B cell (primary cell): ENCODE measurements at places on chromosomes 13 and 19. TPM values are rescaled to one million over a fixed set of nuclear protein-coding genes. Genes with fewer than 3 reads are reported as not detected.
A peak's percentile ranks its signal among the peaks of the same experiment; 100 is the strongest.

GRCh38 chr13:49616676-49617065 is 11.6 kb upstream of the ARL11 start:
- DNase-seq = no peak
- H3K4me3 ChIP-seq = no peak overlapping the region
- no peaks in the 10 kb centered on the region for H3K27me3 ChIP-seq

Gene DNAJC15
- 13.5 and 15.2 TPM in 2 replicates for total RNA-seq

- no peak within 1 kb of the TSS for H3K27ac ChIP-seq
- H3K4me3 ChIP-seq = no peak within 1 kb of the TSS
- H3K4me1 ChIP-seq = no peaks in the 10 kb centered on the region
- H3K27me3 ChIP-seq = no peaks in the 10 kb centered on the region
- H3K36me3 ChIP-seq = no peaks in the 10 kb centered on the region
- no peak for DNase-seq
Measured at GRCh38 chr19:54803410-54803809, at the start of gene KIR2DL4. Gene KIR2DL4, plus strand, starts transcription at chr19:54803610. Its CDS starts 42 bp downstream, at chr19:54803652.

GRCh38 chr13:85512421-85512820 is 286.8 kb downstream of the SLITRK6 start:
- no peak overlapping the region for H3K4me3 ChIP-seq
- no peaks in the 10 kb centered on the region for H3K27me3 ChIP-seq
- DNase-seq = no peak
- no peaks in the 10 kb centered on the region for H3K4me1 ChIP-seq

GRCh38 chr19:15111758-15112157 is 4.6 kb downstream of the SYDE1 start:
- H3K4me1 ChIP-seq = peaks cover 13% of the 10 kb centered on the region
- no peak overlapping the region for H3K4me3 ChIP-seq
- no peak overlapping the region for H3K27ac ChIP-seq
- DNase-seq = no peak
- H3K27me3 ChIP-seq = peaks cover 6% of the 10 kb centered on the region

Gene RELB
- total RNA-seq = 106 and 111 TPM in 2 replicates

DNA sequence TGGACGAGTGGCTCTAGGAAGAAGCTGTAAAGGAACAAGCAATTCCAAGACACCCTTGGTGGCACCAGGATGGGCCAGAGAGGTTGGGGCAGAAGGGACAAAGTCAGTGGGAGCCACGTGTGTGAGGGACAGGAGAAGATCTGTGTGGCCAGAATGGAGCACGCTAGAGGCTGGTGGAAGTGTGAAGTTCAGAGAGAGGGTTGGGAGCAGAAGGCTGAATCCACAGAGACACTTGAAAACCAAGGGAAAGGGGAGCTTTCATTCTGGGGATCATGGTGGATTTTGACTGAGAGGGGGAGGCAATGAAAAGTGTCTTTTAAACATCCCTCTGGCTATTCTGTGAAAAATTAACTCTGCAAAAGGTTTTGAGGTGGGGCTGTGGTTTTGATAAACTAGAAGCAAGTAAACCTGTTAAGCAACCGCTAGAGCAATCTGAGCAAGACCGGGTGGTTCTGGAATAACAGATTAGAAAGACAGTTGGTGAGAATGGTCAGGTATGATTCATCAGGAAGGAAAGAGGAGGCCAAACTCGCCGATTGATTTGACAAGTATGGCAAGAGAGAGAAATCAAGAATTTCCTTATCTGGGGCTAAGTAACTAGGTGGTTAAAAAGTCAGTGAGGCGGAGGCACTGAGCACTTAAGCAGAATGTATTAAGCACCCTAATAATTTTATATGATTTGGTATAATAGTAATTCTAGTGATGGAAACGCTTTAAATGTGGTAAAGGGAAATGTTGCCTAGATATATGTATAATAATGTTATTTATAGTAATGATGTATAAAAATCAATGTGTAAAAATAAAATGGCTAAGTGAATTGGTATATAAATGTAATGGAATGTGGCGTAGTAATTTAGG is 140.0 kb downstream of the MYO16 start:
- H3K27ac ChIP-seq = no peak overlapping the region
- H3K4me1 ChIP-seq = no peaks in the 10 kb centered on the region
- H3K4me3 ChIP-seq = no peak overlapping the region
- H3K27me3 ChIP-seq = no peaks in the 10 kb centered on the region
- H3K36me3 ChIP-seq = no peaks in the 10 kb centered on the region

Gene PBX4
- total RNA-seq = 11.7 and 11.8 TPM in 2 replicates

DNA sequence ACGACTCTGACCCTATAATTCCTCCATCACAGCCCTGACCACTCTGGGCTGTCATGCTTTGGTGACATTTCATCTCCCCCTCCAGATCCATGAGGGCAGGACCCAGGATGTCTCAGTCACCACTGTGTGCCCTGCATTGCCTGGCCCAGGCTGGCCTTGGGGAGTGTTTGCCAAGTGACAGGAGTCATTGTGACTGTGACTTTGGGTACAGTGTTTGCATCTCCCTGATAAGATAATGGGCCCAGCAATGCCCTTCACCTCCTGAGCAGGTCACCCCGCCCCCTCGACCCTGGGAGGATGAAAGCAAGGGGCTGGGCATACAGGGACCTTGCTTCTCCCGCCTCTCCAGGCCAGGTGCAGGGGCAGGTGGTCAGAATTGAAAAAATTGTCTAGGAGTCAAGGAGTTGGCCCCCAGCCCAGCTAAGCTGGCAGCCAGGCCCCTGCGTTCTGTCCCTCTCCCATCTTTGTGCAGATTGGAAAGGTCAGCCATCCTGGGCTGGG is 5.9 kb upstream of the ATP4A start:
- no peaks in the 10 kb centered on the region for H3K4me1 ChIP-seq
- no peaks in the 10 kb centered on the region for H3K36me3 ChIP-seq
- DNase-seq = no peak
- H3K4me3 ChIP-seq = no peak overlapping the region

GRCh38 chr13:54433493-54434206 is 1405.0 kb downstream of the OLFM4 start:
- H3K4me3 ChIP-seq = no peak overlapping the region
- no peak for DNase-seq
- no peaks in the 10 kb centered on the region for H3K36me3 ChIP-seq
- H3K27ac ChIP-seq = no peak overlapping the region
- no peaks in the 10 kb centered on the region for H3K4me1 ChIP-seq

- H3K27ac ChIP-seq = peak overlapping the region; percentile 40
- peaks cover 31% of the 10 kb centered on the region for H3K4me1 ChIP-seq
- no peaks in the 10 kb centered on the region for H3K27me3 ChIP-seq
Measured at GRCh38 chr13:28031896-28032288, 43.4 kb upstream of the URAD start.

DNA sequence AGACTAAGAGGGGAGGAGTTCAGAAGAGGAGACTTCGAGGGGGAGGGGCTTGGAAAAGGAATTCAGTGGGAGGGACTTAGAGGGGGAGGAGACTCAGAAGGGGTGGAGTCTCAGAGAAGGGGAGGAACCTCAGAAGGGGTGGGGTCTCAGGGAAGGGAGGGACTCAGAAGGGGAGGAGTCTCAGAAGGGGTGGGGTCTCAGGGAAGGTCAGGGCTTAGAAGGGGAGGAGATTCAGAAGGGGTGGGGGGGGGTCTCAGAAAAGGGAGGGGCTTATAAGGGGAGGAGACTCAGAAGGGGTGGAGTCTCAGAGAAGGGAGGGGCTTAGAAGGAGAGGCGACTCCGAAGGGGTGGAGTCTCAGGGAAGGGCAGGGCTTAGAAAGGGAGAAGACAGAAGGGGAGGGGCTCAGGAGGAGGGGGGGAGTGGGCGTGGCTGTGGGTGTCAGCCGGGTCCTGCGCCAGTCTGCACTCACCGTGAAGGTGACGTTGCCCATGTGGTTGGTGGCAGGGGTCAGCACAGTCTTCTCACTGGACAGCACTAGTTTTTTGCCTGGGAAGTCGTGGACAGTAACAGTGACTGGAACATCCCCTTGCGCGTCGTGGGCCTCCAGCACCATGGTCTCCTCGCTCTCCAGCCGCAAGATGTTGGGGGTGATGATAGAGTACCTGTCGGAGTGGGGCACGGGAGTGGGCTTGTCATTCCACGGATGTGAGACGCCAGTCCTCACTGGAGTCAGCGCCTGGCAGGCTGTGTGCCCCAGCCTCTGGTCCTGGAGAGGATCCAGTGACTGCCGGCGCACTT is 1.5 kb downstream of the C3 start:
- H3K4me3 ChIP-seq = no peak overlapping the region
- H3K27ac ChIP-seq = no peak overlapping the region
- no peaks in the 10 kb centered on the region for H3K36me3 ChIP-seq
- DNase-seq = peak; percentile 44
- H3K4me1 ChIP-seq = peaks cover 35% of the 10 kb centered on the region

DNA sequence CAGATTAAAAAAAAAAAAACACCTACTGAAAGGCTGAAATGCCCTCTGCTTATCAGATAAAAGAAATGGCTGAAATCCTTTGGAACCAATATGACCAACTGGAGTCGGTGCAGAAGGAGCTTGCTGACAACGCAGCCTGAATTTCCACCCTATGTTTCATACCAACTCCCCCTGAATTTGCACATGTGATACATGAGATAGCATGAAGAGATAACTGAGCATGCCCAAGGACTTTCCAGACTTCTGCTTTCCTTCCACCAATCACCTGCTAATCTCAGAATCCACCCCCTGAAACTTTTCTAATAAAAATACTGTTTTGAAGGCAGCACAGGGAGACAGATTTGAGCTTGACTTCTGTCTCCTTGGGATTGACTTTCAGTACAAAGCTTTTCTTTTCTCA is 32.2 kb upstream of the WDFY2 start:
- H3K27ac ChIP-seq = no peak overlapping the region
- no peak overlapping the region for H3K4me3 ChIP-seq
- peaks cover 5% of the 10 kb centered on the region for H3K4me1 ChIP-seq
- H3K36me3 ChIP-seq = no peaks in the 10 kb centered on the region
- peak; percentile 34 for DNase-seq
- no peaks in the 10 kb centered on the region for H3K27me3 ChIP-seq

DNA sequence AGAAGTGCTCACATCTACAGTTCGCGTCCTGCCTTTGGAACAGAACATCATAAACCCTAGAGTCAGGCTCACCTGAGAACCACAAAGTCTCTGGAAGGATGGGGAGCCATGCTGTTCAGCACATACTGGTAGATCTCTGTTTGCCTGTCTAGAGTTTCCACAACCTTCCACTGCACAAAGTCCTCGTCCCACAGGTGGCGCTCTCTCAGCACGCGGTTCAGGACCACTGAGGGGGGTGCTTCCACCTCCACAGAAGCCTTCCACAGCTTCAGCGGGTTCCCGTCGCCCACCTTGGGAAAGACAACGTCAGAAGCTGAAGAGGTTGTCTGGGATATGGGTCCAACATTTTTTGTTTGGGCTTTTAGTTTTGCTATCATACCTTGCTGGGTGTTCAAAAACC is 93.6 kb downstream of the KL start:
- no peak overlapping the region for H3K4me3 ChIP-seq
- no peak overlapping the region for H3K27ac ChIP-seq
- H3K36me3 ChIP-seq = no peaks in the 10 kb centered on the region

GRCh38 chr13:112964971-112965492 is 4.0 kb upstream of the MCF2L start:
- no peak overlapping the region for H3K4me3 ChIP-seq
- H3K4me1 ChIP-seq = peaks cover 13% of the 10 kb centered on the region
- H3K27me3 ChIP-seq = no peaks in the 10 kb centered on the region
- no peak overlapping the region for H3K27ac ChIP-seq
- DNase-seq = no peak

- H3K27me3 ChIP-seq = no peaks in the 10 kb centered on the region
- no peaks in the 10 kb centered on the region for H3K4me1 ChIP-seq
- H3K36me3 ChIP-seq = no peaks in the 10 kb centered on the region
- no peak overlapping the region for H3K4me3 ChIP-seq
- H3K27ac ChIP-seq = no peak overlapping the region
Measured at GRCh38 chr13:25980255-25980654, 71.6 kb downstream of the SHISA2 start.

Gene CXCL17
- not detected in 2 replicates for total RNA-seq

Gene WDR88
- total RNA-seq = 0.47 and 0.51 TPM in 2 replicates

DNA sequence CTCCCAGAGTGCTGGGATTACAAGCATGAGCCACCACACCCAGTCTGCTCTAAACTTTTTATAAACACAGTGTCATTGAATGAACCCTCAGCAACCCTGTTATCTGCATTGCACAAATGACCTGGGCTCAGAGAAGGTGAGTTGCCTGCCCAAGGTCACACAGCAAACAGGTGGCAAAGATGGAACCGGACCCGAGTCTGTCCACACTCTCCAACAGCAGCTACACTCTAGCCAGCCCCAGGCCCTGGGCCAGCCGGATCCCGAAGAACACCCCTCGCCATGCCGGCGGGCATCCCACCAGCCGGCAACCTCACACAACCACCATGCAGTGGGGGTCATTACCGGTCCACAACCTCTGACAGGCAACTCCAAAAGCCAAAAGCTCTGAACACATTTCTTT is 14.5 kb downstream of the ERCC2 start:
- no peaks in the 10 kb centered on the region for H3K4me1 ChIP-seq
- H3K4me3 ChIP-seq = no peak overlapping the region
- H3K36me3 ChIP-seq = peaks cover 1% of the 10 kb centered on the region

Gene TNFSF13B
- 4.5 and 4.7 TPM in 2 replicates for total RNA-seq

DNA sequence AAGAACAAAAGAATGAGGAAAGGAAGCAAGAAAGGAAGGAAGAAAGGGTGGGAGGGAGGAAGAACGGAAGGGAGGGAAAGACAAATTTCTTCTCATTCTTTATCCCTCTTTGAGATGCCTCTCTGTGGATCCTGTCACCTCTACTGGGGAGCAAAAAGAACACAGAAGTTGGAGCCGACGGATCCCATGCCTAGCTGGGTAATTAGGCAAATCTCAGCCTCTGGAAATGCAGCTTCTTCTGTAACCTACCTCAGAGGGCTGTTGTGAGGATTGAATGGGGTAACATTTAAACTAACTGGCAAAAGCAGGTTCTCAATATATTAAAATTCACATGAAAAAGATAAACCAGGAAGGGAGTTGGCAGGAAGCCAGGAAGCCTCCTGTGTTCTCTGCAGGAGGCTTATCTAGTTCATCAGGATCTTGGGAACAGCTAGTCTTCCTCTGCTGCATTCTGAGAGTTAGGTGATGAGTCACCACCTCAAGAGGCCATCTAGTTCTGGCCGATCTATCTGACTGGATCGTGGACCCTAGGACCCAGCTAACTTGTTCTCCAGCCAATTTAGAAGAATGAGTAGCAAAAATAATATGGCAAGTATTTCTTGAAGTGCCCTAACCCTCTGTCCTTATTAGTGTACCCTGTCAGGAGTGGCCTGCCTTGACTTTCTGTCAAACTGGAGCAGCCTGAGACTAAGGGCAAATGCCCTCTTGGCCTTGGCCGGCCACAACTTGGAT is 15.2 kb upstream of the CPB2 start:
- no peaks in the 10 kb centered on the region for H3K27me3 ChIP-seq
- no peak for DNase-seq
- no peaks in the 10 kb centered on the region for H3K36me3 ChIP-seq
- H3K4me1 ChIP-seq = peaks cover 9% of the 10 kb centered on the region
- no peak overlapping the region for H3K4me3 ChIP-seq

- no peak overlapping the region for H3K4me3 ChIP-seq
- H3K27ac ChIP-seq = no peak overlapping the region
- H3K27me3 ChIP-seq = no peaks in the 10 kb centered on the region
- no peaks in the 10 kb centered on the region for H3K4me1 ChIP-seq
- H3K36me3 ChIP-seq = no peaks in the 10 kb centered on the region
Measured at GRCh38 chr19:56838024-56838908, 2.3 kb downstream of the PEG3 start.

GRCh38 chr19:14333101-14333871 is 48.0 kb upstream of the ADGRE5 start:
- no peak overlapping the region for H3K4me3 ChIP-seq
- DNase-seq = no peak
- H3K27ac ChIP-seq = no peak overlapping the region
- H3K27me3 ChIP-seq = no peaks in the 10 kb centered on the region
- H3K36me3 ChIP-seq = no peaks in the 10 kb centered on the region
- H3K4me1 ChIP-seq = peaks cover 7% of the 10 kb centered on the region

GRCh38 chr13:43316281-43316680 is 292.9 kb downstream of the DNAJC15 start:
- DNase-seq = no peak
- H3K36me3 ChIP-seq = no peaks in the 10 kb centered on the region
- no peak overlapping the region for H3K4me3 ChIP-seq
- no peaks in the 10 kb centered on the region for H3K27me3 ChIP-seq
- H3K4me1 ChIP-seq = no peaks in the 10 kb centered on the region
- no peak overlapping the region for H3K27ac ChIP-seq

Gene PCDH20
- total RNA-seq = not detected in 2 replicates
